ENCODE measurements at places on chromosomes 4 and X.
A peak's percentile ranks its signal among the peaks of the same experiment; 100 is the strongest.

DNA sequence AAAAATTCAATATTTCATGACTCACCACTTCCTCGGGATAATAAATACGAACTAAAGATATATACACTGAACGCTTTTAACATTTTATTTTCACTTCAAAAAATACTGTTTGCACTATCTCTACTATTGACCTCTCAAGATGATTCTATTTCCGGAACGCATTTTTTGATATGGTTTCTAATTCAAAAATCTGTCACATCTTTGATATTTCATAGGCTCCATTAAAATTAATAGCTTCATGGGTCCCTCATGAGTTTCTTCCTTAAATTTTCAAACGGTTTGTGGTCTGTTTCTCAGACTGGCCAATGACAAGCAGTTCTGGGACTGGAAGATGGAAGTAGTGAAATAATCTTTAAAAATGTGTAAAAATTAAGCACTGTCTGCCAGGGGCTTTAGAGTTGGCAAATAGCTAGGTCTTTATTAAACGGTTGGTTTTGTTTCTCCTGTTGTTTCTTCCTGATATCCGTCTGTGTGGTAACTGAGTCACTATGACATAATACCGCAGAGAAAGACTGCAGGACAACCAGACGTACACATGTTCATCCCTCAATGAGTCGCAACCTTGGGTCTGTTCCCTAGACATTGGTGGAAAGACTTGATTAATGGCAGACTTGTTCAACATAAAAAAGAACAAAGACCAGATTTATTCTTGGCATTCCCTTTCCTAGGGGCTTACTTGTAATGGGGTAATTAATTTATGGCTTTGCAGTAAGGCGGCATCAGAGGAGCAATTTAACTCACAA, 133.8 kb downstream of the PALLD start:
- DNase-seq, result no peak

DNA sequence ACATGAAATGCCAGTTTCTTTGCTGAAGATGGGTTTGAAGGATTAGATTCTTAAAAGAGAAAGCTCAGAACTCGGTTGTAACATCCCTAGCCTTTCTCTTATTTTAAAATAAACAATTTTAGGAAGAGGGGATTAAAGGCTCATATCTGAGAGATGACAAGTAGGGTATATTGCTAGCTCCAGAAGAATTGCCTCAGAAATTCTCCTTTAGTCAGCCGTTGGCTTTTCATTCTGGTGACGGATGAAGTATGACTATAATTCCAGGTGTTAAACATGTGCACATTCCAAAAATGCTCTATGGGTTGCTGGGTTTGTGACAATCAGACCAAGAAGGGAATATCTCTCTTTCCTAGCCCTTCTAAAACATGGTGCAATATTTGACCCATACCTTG, 17.8 kb downstream of the DKK2 start:
- no peak for DNase-seq

DNA sequence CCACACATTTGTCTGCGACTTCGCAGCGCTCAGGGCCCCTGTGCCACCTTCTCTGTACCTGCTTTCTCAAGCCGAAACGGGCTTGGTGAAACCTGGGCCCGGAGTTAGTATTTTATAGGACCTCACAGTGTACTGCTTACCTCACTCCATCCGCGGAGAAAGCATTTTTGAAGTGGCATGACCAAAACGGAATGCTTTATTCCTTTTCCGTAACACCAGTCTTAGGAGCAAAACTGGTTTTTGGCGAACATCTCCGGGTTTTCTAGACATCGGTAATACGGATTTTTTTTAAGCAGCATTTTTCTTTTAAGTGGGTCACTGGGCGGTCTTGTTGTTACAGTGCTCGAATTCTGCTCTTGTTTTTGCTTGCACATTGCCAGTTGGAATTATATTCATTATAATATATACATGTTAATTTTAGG, 3.6 kb downstream of the ZIC3 start:
- no peak for DNase-seq

DNA sequence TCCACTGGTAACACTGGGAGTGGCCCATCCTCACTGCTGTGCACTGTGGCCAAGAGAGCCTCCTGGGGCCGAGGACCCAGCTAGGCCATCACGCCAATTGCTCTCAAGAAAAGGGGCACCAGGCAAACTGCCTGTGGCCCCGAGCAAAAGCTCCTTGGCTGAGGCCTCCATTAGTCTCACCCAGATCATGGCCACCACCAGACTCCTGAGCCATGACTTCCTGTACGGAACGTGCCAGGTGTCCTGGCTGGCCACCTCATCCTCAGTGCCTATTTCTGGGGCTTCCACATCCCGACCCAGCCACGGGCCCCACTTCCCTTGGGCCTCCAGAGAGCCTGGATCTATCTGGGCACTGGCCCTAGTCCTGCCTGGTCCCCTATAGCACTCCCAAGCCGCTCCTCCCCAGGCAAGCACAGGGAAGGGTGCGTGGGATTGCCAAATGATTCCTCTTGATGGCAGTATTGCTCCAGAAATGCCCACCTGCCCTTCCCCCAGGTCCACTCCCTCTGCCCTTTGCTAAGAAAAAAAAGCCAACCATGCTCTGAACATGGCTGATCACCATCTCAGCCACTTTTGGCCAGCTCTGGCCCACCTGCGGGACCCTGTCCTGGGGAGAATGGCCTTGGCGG, 212.6 kb upstream of the AGTR2 start:
- DNase-seq, result no peak

- DNase-seq, result peak; percentile 9
Measured at GRCh38 chr4:113052379-113052951, 3.0 kb downstream of the ANK2 start.

DNA sequence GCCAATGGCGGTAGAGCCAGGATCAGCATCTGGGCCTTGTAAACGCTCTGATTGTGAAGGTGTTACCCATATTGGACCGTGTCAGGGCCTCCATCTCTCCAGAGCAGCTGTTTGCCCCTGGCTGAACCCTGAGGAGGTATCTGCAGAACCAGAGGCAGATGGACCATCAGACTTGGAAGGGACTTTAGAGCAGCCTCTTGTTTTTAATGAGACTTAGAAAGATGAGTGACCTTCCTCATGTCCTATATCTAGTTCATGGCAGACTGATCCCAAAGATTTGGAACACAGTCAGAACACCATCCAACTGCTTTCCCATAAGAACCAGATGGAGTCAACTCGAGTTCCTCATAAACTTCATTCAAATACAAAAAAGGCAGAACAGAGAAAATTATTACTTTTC, 135.1 kb upstream of the MSX1 start:
- no peak for DNase-seq

DNA sequence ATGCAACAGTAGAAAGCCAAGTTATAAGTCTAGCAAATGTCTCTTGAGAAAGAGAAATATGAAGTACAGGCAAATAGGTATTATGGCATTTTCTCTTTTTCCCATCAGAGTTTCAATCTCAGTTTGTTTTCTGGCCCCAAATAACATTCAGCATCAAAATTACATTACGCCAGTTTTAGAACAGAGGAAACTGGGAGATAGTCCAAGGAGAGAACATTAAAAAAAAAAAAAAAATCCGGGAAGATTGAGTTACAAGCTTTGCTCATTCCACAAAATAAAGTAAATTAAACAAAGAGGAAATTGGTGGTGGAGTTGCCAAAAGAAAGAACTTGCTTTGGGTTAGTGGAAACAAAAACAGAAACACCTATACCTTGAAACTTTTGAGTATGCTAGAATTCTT, 50.4 kb upstream of the IL13RA2 start:
- no peak for DNase-seq

DNA sequence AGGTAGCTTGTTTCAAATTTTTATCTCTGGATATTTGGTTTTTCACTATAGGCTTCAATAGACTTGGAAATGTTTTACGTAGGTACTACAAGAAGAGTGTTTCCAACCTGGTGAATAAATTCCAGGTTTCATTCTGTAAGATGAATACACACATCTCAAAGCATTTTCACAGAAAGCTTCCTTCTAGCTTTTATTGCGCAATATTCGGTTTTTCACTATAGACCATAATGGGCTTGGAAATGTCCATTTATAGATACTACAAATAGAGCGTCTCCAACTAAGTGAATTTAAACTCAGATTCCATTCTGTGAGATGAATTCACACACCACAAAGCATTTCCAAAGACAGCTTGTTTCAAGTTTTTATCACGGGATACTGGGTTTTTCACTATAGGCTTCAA, 857.7 kb upstream of the HS3ST1 start:
- no peak for DNase-seq

DNA sequence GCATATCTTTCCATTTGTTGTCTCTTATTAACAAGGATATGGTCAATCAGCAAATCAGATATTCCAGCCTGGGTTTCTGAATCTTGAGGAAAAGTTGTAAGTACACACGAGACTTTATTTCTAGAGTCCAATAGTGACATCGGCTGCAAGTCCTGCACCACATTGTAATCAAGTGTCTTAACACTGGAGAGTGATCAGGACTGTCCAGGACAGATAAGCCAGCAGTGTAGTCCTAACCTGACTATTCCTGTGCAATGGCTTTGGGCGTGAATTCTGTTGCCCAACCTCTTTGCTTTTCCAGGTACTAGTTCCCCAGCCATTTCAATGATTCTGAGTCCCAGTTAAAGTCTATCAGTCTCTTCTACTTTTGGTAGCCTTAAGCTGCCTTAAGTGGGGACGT, 395.0 kb downstream of the PCDH10 start:
- no peak for DNase-seq

Data from AG04449 (cell line).